Islet precursor cell (in vitro differentiated cells): ENCODE measurements at places on chromosomes 3 and 15.

DNA sequence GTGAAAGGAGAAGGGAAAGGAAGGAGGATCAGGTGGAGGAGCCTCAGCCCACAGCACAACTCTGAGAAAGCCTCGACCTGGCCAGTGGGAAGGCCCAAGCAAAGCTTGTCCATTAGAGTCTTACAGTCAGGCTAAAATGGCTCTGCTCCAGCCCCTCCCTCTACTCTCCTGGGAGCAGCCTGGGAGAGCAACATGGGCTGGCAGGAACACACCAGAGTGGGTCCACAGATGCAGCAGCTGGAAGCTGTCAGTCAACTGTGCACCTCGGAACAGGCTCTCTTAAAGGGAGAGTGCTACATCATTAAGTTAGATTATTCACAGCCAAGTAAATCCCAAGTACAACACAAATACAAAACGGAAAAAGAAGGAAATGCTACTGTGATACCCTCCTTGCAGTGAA lies 98.0 kb upstream of the LIMD1 start:
- no peak for DNase-seq

DNA sequence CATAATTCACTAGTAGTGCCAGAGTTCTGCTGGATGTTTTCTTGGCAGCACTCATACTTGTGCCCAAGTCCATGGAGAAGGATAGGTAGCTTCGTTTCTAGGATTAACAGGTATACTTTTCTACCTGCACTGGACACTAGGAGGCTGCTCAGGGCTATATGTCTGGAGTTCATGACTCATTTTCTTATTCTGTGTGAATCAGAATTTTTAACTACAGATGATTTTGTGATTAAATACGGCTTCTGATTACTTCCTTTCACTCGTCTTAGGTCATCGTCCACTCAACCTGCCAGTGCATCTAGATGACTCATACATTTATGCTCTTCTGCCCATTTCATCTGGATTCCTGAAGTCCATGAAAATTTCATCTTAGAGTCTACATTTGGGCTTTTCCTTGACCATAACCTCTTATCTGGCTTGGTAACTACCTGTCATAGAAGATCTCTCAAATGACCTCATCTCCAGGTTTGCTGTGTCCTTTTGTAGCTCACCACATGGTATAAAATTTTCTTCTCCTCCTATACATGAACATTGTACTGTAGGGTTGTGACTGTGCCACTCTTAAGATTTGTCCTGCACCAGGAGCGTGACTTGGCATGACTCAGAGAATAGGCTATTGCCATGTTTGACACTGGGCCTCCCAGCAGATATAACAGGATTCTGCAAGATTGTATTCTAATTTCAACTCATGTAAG lies 66.7 kb upstream of the GCSAM start:
- no peak for DNase-seq

- no peak for DNase-seq
Measured at GRCh38 chr15:89457086-89457485, 39.3 kb downstream of the RHCG start.

GRCh38 chr3:15815696-15816095 lies 17.9 kb upstream of the ANKRD28 start:
- no peak for DNase-seq

DNA sequence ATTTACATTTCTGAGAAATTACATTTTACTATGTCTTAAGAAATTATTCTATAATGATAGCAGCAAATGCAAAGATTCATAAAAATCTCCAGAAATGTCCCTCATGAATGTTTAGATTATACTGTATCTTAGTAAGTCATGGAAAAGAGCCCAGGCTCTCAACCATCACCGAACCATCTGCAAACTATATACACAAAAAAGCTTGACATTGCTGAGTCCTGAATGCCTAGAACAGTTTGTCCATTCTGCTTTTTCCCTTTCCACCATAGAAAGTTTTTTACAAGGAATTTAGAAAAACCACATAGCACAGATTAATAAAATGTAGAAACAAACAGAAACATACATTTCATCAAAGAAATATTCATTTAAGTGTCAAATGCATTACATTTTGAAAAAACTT lies 83.6 kb downstream of the MYO9A start:
- no peak for DNase-seq

GRCh38 chr3:71583566-71584393 lies at the start of gene FOXP1:
Gene FOXP1 (minus strand): TSS chr3:71583728. CDS start chr3:71198381, 385,347 bp downstream.
- peak; percentile 73 for DNase-seq
